Stimulated activated CD8-positive, alpha-beta memory T cell treated with anti-CD3 and anti-CD28 coated beads, Interleukin-4, amount 100 ng/mL, for 1 hour (primary cell): ENCODE measurements at places on chromosomes 13 and 19.

GRCh38 chr19:47306303-47306702 is 3.4 kb upstream of the C5AR1 start:
- DNase-seq: no peak

DNA sequence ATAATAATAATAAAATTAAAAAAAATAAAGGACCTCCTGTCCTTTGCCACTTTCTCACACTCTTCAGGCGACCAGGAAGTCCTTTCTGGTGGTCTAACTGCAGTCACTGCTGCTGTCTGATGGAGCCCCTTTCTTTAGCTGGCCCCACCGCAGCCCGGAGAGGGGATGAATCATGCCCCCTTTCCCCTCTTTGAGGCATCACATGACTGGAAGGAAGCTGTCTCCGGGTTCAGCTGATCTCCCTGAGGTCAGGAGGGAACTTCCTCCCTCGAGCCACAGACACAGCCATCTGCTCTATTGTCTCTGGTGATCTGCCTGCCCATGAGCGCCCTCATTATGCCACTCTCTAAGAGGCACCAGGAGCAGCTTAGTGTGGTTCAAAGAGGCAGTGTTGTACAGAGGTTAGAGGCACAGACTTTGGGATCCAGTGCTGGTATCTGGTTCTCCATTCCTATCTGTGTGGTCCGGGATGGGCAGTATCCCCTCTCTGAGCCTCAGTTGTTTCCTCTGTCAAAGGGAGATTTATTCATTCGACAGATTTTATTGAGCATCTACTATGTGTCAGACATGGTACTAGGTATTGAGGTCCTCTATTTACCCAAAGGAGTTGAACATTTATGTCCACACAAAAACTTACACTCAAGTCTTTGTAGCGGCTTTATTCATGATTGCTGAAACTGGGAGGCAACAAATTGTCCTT is 30.0 kb downstream of the VAV1 start:
- DNase-seq: peak; percentile 55

GRCh38 chr13:75870397-75870903 is 234.3 kb downstream of the LMO7 start:
- no peak for DNase-seq

- DNase-seq: no peak
These were observed 961 bp upstream of the URI1 start for GRCh38 chr19:29940971-29941585.

GRCh38 chr13:100544866-100545683 is 43.5 kb downstream of the GGACT start:
- DNase-seq: no peak

DNA sequence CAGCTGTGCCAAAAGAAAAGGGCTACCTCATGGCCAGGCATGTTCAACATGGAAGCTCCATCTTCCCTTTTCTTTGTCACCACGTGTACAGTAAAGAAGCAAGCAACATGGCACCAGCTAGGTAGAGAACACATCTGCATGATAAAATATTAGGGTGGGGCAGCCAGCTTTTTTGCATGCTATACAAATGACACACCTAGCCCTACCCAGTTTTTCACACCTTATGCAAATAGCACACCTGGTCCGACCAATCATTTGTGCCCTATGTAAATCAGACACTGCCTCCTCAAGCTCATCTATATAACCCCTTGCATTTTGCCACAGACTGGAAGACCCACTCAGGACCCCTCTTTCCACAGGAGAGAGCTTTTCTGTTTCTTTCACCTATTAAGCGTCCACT is 85.5 kb downstream of the STOML3 start:
- no peak for DNase-seq

DNA sequence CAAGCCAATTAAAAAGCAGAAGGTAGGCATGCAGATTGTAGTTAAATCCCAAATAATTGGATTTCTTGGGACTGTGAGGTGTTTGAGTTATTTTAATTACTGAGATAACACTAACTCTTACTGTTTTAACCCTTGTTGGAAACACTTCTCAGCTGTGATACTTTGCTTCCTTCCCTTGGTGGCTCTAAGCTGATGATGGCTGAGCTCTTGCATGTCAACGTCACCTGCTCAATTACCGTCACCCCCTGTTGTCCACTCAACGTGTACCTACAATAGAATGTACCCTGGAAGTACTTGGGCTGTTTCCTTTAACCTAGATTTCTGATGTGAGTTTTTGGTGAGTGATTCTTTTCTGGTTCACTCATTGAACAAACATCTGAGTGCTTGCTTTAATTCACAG is 303.4 kb downstream of the SLC7A1 start:
- DNase-seq: no peak

DNA sequence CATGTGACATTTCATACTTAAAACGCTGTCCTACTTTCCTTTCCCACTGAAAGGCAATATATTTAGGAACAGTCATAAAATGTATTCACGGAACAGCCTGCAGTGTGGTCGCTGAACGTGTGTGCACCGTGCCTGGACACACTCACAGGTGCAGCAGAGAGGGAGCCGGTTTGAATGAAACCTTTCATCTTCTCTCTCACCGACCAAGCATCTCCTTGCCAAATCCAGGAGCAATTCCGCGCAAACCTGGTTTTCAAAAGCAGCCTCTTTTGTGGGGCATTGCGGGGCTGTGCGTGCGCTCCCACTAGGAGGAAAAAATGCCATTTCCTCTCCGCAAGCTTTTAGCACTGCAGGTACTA is 1.0 kb downstream of the DCLK1 start:
- DNase-seq: no peak
